Stimulated activated CD4-positive, alpha-beta T cell treated with anti-CD3 and anti-CD28 coated beads, TNF-alpha, amount 100 ng/mL, for 48 hours (primary cell): ENCODE measurements at places on chromosomes 2 and 18.

DNA sequence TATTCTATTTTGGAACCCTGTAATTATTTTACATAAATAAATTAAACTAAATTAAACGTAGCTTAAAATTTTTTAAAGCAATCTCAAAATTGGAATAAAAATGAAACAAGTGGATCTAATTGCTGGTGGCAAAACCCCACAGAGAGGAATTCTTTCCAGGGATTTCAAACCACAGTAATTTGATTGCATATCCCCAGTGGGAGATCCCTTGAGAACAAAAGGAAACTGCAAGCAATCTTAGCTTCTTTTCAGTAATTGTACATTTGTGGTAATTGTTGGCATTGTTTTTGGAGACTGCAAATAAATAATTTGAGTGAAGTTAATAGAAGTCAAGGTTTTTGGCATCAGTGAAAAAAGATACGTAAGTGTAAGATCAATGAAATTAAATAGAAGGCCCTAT lies 58.7 kb upstream of the MYCN start:
- no peak for DNase-seq

- no peak for DNase-seq
These were observed 72.3 kb upstream of the ERBB4 start for GRCh38 chr2:212610872-212611425.

- no peak for DNase-seq
These were observed 110.7 kb upstream of the APCDD1 start for GRCh38 chr18:10343778-10344177.

GRCh38 chr18:3885209-3885792 lies 435.3 kb downstream of the TGIF1 start:
- no peak for DNase-seq

DNA sequence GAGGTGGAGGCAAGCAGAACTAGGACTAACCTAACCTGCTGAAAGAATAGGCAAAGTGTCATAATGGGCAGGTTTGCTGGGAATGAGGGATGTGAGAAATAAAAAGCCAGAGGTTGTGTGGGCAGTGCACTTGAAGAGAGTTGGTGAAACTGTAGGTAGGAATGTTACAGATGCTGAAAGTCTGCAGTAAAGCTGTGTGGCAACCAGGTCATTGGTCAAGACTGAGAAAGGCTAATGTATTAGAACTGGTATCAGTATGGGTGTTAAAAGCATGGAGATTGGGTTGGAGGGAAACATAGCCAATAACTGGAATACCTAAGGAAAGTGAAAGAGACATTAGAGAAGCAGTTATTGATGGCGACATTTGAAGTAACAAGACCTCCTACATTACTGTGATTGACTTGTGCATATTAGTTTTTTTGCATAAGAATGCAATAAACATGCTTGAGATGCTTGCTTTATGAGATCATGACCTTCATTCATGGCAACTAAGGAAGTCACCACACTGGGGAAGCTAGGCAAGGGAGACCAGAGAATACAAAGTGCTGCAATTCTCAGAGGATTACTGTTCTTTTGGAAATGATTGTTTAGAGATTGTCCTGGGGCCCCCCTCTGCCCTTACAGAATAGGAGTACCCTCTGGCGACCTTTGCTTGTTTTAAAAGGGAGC lies 11.8 kb downstream of the GULP1 start:
- DNase-seq: no peak

- DNase-seq: no peak
These were observed 768.1 kb downstream of the TMEM182 start for GRCh38 chr2:103529798-103530502.

DNA sequence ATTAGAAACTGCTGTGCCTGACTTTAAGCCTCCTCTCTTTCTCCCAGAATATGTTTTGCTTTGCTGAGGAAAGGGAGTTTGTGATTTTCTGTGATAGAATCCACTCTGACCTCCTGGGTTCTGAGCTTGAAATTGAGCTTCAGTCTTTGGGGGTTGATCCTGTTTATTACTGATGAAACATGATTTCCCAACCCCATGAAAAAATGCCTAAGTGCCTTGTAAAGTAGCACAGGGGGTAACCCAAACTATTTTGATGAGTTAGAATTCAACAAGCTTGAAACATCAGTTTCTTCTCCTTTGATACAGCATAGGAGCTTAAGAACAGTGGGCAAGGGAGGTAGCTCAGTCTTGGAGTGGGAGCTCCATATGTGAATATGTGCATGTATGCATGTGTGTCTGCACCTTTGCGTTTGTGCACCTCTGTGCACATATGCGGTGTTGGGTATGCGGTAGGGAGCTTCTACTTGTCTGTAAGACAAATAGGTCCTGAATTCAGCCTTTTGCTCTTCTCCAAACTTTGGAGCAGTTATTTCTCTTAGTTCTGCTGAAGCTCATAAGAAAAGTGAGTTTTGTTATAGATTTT lies 364.6 kb downstream of the OSR1 start:
- DNase-seq: no peak

- no peak for DNase-seq
These were observed 60.7 kb downstream of the INPP4A start for GRCh38 chr2:98505311-98505808.

DNA sequence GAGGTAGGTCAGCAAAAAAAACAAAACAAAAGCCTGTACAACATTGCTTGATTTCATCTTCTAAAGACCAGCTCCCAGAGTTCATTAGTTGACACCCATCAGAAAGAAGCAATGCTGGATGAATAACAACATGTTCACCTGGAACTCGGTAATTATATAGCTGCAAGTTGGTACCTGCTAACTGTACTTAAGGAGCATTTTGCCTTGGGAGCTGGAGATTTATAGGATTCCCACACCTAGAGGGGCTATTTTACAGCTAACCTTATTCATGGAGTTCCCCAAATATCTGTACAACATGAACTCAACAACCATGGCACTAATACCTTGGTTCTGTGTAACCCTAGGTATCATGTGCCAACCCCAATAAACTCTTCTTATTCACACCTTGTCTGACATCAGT lies 281.1 kb upstream of the NCKAP5 start:
- no peak for DNase-seq

DNA sequence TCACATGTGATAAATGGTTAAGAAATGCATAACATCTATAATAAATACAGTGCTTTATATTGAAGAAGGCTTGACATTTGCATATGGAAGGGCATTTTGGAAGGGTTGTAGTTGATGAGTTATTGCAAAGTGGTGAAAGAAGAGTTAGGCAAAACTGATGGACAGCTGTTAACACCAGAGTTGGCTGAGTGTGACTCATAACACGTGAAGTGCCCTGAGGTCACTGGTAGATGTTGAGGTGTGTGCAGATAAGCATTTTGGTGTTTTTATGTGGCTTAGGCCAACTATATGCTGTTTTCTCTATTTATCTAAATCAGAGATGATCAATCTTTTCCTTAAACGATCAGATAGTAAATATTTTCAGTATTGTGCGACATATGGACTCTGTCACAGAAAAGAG lies 154.3 kb upstream of the KCNH7 start:
- DNase-seq: no peak

DNA sequence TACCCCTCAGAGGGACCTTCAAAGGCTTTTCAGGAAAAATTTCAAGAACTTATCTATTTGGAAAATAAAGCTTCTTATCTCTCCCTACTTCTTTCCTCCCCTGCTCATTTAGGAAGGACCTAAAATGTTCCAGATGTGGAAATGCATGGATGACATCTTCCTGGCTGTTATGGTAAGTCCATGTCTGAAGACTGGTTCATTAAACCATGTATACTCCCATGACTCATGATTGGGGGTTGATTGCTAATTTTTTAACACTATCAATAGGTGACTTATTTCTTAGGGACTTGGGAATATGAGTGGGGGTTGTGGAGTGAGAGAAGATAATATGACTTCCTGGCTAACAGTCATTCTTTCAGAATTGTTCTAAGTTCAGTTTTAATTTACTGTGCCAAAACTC lies 104.0 kb upstream of the PARD3B start:
- no peak for DNase-seq

GRCh38 chr18:3651266-3651665 lies 201.3 kb downstream of the TGIF1 start:
- no peak for DNase-seq

- no peak for DNase-seq
These were observed 85.5 kb downstream of the MALT1 start for GRCh38 chr18:58756596-58757240.

DNA sequence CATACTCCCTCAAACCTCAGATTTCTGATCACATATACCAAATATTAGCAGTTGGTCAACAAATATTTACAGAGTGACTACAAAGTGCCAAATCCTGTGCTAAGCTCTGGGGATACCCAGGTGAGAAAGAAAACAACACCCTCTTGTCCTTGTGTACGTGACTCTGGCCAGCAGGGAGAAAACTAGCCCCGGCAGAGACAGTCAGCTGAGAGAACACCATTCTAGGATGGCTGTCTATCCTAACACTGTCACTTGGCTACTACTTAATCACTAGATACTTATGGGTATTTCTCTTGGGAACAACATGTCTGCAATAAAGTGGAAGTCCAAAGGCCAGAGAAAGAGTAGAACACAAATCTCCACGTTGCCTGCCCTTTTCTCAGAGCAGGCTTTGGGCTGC lies 57.9 kb upstream of the CD226 start:
- DNase-seq: no peak

- DNase-seq: no peak
These were observed 14.6 kb downstream of the KCNF1 start for GRCh38 chr2:10926191-10926820.

DNA sequence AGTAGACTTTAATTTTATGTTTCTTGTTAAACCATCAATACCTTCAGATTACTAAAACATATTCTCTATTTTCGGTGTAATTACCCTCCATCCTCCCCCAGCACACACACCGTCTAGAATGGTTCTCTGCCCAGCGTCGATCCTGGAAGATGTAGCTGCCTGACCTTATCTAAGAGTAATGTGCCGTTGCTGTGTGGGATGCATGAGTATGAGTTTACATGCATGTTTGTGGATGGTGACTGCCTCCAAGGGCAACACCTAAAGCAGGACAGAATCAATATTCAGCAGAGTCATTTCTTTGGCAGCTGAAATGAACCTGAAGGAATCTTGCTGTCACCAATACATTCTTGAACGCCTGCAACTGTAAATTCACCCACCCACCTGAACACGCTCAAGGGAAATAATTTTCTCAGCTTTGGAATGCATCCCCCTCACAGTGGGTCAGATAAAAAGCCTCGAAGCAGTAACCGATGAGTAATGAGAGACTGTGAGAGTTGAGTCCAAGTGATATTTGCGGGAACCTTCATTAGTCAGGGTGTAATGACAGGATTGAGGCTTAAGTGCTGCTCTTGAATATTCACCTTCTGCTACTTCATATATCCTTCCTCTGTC lies 155.8 kb upstream of the RND3 start:
- no peak for DNase-seq

- DNase-seq: no peak
These were observed 25.0 kb downstream of the FASTKD2 start for GRCh38 chr2:206790311-206790935.

GRCh38 chr2:118254116-118254515 lies 165.8 kb downstream of the INSIG2 start:
- DNase-seq: no peak

DNA sequence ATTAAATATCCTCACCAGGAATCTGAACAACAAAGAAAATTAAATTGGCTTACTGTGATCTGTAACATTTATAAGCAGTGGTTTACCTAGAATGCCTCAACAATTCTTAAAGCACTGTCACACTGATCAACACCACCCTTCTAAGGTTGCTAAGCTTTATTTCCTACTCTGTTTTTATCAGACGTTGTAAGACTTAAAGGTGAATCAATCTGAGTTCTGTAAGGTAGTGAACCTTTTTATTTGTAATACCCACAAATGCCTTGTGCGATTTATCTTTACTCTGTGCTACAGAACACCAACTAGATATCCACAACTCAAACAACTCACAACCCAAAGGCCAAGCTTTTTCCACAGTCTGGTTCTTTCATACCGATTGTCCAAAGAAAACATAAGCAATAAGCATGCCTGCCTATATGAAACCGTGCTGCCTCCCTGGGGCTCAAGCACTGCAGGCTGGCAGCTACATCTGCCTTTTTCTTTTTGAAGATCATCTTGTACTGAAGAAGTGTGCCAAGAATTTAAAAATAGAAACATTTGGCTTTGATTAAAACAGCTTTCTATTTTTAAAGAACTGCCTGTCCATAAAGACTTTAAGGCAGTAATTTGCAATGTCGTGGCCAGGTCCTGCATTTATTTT lies 490.7 kb downstream of the NUP35 start:
- no peak for DNase-seq

GRCh38 chr2:227728035-227728434 lies at the start of gene SCYGR7:
TSS of gene SCYGR7 (plus strand) at chr2:227728335. CDS start at chr2:227728335, 0 bp downstream.
- DNase-seq: no peak

DNA sequence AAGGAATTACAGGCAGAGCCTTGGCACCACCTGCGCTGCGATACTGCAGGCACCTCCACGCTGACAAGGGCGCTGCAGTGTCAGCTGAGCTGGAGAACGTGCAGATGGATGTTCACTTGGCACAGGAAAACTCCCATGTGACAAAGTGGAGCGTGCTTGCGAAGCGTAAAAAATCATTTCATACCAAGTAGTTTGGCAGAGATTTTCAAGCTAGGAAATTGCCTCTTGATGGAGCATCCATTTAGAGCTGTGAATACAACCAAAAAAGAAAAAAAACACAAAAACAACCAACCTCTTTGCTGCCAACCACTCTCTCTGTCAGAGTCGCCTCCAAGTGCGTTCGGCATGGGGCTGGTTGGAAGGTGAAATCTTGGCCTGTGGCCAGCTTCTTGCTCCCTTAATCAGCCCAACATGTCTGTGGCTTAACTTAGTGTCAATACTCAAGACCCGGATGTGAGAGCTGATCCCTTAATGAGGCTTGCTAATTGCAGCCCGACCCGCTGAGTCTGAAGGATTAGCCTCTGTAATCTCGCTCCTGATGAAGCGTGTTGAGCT lies 38.1 kb downstream of the ACOXL start:
- no peak for DNase-seq

DNA sequence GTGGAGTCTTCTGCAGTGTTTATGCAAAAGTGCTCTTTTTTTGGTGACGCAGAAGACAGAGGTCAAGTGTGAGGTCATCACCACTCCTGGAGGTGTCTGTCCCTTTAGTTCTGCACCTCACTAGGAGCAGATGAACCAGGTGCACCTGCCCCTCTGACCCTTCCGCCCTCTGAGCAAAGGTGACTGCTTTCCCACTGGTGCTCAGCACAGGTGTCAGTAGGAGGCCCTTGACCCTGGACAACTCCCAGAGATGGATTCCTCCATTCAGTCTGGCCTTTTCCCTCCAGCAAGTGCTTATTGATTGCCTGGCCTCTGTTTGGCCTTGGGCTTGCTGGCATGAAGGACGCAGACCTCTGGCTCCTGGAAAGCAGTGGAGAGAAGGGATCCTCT lies 8.7 kb upstream of the SLC4A3 start:
- no peak for DNase-seq

DNA sequence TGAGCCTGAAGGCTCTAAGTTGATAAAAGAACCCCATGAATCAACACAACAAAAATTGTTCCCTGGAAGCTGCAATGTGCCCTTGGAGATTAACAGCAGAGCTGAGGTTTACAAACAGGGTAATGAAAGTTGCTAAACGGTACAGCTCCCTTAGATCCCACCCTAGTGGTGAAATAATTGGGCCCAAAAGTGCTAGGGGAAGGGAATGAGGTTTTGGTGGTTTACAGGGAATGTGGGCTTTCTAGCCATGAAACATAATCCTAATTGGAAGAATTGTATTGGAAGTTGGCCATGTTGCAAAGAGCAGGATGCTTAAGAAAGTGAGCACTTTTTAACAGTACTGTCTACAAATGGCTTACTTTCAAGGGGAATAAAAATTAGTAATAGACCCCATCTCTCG lies 180.2 kb upstream of the SMIM21 start:
- DNase-seq: no peak
